ENCODE measurements at places on chromosomes 2 and 18.

- DNase-seq, result no peak
These were observed 67.1 kb upstream of the CCBE1 start for GRCh38 chr18:59764281-59764680.

GRCh38 chr18:70291295-70291574, 2.4 kb downstream of the SOCS6 start:
- DNase-seq, result no peak

DNA sequence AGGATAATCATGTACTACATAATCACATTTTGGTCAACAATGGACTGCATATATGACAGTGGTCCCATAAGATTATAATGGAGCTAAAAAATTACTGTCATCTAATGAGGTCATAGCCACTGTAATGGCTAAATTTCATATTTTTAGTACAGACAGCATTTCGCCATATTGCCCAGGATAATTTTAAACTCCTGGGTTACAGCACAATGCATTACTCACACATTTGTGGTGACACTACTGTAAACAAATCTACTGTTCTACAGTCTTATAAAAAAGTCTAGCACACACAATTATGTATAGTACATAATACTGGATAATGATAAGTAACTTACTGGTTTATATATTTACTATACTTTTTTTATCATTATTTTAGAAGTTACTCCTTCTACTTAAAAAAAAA, 12.8 kb downstream of the EIF2AK2 start:
- no peak for DNase-seq

DNA sequence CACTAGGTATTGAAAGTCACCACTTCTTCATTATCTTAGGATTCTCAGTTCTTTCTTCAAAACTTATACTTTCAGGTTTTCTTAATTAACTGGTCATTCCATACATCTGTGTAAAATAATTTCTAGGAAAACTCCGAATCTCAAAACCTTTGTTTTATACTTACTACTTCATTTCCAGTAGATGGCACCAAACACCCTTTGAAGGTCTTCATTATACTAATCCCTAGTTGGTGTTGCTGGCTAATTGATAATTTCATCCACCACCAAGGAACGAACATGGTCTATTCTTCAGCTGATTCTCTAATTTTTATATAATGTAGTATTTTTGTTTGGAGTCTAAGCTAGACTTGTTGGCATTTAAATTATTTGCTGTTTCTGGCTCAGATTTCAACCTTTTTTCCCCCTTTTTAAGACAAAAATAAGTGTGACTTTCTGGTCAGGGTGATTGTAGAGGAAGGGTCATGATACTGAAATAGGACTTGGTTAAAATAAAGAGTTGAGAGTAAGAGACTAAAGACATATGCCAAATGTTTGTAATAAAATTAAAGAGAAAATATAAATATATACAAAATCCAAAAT, 2.8 kb upstream of the MXD1 start:
- DNase-seq, result no peak

- DNase-seq, result no peak
These were observed 6.4 kb downstream of the CIB4 start for GRCh38 chr2:26634636-26635230.

DNA sequence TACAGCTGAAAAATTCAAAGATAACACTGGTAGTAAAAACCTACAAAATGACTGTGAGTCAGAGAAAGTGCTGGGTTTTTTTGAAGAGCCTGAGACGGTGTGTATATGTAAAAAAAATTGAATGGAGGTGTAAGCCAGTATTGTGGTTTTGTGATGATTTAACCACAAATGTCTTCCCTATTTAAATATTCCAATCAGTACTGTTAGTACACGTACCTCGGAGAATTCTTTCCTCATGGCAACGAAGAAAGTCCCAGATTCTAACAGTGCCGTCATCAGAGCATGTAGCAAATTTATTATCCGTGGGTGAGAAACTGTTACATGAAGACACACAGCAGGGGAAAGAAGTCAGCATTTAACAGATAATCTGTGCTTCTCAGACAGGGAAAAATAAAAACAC, 48.1 kb downstream of the WDR33 start:
- no peak for DNase-seq

GRCh38 chr2:223944166-223944702, 901 bp downstream of the WDFY1 start:
- no peak for DNase-seq

DNA sequence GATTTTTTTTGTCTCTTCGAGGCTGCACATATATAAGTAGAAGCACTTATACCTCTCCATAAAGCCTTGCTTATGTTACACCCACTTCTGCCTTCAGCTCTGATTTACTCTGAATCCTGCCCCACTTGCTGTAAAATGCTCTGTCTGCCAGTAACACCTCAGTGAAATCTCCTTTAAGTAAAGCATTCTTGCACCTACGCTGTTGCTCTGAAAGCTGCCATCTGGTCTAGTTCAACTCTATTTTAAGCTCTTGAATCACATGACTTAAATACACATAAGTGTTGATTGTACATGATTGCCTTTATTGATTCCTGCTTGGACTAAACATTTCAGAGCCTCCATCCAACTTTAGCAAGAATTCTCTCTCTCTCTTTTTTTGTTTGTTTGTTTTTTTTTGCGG, 609.0 kb upstream of the CELF4 start:
- DNase-seq, result no peak

- no peak for DNase-seq
These were observed 72.7 kb upstream of the ITPRID2 start for GRCh38 chr2:181818840-181819239.

GRCh38 chr18:48813321-48813720, 137.4 kb downstream of the SMAD7 start:
- DNase-seq, result no peak

DNA sequence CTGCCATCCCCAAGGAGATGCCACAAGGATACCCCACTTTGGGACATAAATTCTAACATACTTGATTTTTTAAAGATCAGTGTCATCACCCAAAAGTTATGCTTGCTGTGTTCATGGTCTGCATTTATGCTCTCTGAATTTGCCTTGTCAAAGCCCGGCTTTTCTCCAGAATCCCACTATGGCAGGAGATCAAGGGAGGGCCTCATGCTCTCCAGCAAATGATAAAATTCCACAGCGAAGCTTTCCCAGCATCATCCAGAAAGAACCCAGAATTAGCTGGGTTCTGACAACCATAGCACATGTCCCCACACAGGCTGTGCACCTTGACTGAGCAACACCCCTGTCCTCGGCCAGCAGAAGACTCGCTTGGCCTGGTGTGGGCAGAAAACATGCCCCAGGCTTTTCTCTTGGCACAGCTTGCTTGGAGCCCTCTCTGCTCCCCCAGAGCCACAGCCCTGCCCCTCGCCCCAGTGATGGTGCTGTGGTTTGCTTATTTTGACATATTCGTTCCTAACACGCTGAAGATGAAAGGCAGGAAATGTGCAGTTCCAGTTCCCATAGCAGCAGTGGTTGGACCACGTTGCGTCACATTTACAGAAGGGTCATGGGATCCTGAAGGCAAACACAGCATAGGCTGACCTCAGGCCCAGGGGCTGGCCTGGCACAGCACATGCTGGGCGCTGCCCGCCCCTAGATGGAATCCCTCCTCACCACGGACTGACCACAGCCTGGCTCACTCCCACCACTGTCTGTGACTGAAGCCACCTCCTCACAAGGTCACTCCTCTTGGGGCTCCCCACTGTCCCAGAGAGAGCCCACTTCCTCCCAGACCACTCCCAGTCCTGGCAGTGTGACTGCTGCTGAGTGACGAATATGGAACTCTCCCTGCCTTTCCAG, 14.1 kb upstream of the CHRNA1 start:
- no peak for DNase-seq

DNA sequence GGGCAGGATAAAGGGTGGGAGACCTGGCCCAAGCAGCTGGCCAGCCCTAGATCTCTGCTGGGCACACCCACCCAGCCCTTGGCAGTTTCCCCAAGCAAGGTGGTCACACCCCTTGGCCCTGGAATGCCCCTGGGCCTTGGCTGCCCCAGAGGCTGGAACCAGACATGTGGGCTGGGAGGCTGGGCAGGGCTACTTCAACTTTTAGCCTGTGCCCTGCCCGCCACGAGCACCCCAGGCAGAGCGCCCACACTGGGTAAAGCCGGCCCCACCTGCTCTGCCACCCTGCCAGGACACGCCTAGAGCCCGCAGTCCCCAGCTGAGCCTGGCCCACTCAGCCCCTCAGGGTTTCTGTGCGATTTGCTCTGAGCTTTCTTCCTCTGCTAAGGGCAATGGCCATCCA, 119.7 kb upstream of the SMAD2 start:
- DNase-seq, result no peak

- DNase-seq, result no peak
These were observed 46.3 kb upstream of the ITGB6 start for GRCh38 chr2:160246356-160246755.

- no peak for DNase-seq
These were observed 30.9 kb upstream of the NAB1 start for GRCh38 chr2:190618030-190618429.

DNA sequence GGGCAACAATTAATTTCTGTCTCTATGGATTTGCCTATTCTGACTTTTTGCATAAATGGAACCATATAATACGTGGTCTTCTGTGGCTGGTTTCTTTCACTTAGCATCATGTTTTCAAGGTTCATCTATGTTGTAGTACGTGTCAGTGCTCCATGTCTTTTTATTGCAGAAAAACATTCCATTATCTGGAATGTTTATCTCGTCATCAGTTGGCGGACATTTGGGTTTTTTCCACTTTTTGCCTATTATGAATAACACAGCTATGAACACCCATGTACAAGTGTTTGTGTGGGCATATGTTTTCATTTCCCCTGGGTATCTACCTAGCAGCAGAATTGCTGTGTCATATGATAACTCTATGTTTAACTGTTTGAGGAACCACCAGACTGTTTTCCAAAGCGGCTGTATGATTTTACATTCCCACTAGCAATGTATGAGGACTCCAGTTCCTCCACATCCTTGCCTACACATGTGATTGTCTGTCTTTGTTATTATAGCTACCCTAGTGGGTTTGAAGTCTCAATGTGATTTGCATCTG, 49.9 kb downstream of the MYO7B start:
- DNase-seq, result no peak

GRCh38 chr18:61352059-61352458, 18.8 kb downstream of the CDH20 start:
- no peak for DNase-seq

DNA sequence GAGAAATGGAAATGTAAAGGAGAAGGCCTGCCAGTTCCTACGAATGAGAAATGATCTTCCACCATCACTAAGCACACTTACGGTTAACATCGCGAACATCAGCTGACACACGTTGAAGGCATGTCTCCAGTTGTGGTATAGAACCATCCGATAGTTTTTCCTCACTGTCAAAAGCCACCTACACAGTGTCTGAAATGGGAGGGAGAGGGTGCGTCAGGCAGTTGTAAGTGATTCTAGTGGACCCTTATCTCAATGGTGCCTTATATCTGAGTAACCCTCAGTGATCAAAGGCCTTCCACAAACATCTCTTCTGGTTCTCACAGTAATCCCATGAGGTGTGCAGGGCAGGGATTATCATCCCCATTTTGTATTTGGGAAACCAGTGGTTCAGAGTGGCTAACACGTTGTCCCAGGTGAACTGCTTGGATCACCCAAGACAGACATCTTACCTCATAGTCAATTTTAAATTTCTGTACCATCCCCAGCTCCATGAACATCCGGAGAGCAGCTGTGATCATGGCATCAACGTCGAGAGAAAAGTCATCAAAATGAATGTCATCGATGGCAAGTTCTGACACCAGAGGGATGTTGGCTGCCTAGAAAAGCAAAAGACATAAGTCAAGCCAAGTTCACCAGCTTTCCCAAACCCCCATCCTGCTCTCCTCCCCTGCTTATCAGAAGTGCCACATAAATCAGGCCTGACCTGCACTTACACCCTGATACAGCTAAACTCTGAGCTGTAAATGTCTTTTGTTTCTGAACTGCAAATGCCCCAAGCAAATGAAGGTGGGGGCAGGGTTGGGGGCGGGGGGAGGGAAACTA, 335.2 kb downstream of the AGPS start:
- DNase-seq, result no peak

DNA sequence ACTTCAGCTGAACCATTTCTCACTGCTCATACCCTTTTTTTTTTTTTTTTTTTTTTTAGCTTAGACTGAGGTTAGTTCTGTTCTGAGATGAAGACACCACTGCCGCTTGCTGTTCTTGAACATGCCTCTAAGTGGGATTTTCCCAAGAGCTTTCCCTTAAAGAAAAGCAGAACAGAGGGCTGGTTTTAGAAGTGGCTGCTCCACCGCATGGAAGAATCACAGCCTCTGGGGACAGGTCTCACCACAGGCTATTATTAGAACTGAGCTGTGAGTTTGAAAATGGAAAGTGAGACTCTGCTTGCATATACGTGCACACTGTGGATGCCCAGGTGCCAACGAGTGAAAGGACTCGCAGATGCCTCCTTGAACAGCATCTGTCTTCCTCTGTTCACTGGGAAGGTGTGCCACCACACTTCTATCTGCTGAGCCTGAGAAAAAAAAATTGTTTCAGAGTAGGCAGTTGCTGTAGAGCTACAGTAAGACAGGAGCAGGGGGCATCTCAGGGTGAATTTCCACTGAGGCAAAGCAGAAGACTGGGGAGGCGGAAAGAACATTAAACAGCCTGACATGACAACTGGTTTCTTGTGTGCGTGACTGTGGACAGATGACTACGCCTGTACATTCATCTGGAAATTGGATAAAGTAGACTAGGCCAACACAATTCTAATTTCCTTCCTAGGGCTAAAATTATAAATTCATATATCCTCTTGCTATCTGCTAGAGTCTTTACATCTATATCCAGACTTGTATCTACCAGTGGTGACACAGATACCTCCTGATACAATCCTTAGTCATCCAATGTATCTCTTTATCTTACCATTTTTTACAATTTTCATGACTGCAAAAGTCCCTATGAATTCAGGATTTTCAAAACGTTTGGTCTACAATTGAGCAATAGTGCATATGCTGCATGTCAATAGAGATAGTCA, 1045.7 kb upstream of the CELF4 start:
- no peak for DNase-seq

DNA sequence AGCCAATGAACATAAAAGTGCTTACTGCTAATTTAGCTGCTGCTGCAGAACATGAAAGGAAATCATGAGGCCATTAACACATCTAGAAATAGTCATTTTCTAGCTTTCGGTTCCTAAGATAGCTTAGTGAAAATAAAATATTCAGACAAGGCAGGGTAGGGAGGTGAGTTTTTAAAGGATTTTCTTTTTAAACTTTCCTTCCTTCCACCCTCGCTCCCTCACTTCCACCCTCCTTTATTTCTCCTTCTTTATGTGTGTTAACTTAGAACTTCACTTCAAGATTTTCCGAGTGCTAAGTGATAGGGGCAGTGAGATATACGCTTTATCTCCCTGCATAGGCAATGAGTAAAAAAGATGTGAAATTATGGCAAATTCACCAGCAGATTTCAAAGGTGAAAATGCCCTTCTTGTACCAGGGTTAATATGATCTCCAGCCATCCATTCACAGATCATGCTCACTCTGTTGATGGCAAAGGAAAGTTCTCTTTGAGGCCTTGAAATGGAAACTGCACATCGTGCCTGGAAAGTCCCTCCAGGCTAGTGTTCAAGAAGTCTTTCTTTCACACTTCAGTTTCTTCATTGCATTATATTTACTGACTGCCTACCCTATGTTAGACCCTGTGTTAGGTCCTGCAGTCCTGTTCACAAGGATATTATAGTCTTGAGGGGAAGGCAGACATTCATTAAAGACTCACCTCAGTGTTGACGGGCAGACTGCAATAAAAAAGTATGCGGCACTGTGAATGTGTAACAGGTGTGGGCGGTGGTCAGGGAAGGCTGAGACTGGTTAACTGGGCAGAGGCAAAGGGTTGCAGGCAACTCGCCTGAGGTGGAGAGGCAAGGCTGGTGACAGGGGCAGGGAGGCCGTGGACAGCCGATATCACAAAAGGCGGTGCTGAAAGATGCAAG, 200.8 kb downstream of the PLCL1 start:
- no peak for DNase-seq

GRCh38 chr2:9799729-9800632, 43.3 kb upstream of the TAF1B start:
- DNase-seq, result peak; percentile 77
